ENCODE measurements at places on chromosomes 7 and 10.
A peak's percentile ranks its signal among the peaks of the same experiment; 100 is the strongest.

DNA sequence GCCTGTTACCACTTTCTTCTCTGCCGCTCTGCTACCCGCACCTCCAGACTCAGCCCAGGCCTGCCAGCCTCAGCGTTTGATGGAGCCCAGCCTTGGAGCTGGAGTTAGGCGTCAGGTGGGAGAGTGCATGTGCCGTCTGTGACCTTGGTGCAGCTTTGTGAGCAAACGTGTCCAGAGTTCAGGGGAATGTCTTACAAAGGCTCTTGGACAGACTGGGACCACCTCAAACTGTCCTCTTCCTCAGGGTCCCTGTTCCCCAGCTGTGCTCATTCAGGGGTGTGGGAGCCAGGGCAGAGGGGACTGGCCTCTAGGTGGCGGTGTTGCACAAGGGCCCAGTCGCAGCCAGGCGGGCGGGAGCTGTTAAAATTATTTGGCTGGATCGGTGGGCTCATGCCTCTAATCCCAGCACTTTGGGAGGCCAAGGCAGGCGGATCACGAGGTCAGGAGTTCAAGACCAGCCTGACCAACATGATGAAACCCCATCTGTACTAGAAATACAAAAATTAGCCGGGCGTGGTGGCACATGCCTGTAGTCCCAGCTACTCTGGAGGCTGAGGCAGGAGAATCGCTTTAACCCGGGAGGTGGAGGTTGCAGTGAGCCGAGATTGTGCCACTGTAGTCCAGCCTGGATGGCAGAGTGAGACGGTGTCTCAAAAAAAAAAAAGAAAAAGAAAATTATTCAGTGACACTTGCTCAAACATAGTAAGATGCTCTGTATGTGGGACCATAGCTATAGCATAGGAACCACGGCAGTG, 89.2 kb downstream of the ADCY1 start:
- no peak for DNase-seq

- DNase-seq = no peak
Observed at GRCh38 chr7:107581387-107582013, 1.5 kb downstream of the BCAP29 start.

DNA sequence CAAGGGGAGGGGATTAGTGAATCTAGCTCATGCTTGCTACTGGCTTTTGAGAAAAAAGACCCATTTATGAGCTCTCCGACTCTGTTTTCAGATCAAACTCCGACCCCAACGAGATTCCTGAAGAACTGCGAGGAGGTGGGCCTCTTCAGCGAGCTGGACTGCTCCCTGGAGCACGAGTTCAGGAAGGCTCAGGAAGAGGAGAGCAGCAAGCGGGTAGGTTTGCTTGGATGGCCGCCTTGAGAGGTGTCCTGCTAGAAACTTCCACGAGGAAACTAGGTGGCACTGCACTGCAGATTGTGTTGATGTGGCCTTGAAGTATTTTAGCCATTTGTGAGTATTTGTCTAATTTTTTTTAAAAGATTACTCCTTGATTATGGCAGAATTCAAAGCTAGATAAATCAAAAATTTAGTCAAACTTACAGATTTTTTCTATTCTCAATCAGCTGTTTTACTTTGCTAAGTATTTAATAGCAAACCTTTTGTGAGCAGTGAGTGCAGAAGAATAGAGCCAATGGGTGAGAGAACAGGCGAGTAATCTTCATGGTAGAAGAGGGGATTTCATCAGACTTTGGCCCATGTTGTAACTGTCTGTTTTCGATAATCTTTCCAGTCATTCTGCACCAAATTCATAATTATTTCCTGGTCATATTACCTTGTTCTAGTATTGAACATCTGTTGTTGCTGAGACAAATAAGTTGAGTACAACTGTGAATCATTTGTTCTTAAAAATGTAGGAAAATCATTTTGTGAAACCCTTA, 95.4 kb downstream of the CREB5 start:
- no peak for DNase-seq

- peak; percentile 97 for DNase-seq
Observed at GRCh38 chr7:39621261-39621660, 2.1 kb upstream of the RALA start.

DNA sequence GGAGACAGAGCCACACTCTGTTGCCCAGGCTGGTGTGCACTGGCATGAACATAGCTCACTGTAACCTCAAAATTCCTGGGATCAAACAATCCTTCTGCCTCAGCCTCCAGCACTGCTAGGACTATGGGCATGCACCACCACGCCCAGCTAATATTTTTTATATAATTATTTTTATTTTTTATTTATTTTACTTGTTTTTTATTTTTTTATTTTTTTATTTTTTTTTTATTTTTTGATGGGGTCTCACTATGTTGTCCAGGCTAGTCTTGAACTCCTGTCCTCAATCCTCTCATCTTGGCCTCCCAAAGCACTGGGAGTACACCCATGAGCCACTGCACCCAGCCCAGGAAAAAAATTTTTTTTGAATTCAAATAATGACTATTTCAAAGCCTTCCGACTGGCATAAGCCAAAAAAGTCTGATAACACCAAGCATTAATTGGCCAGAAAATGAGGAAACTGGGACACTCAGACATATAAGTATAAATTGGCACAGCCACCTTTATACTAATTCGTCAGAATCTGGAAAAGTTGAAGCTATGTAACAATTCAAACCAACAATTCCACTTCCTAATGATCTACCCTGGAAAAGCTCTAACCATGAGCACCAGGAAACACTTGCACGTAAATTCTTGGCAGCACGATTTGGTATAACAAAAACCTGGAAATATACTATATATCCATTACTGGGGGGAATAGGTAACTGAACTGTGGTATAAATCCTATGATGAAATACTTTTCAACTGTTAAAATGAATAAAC, 6.3 kb downstream of the ZC3HAV1 start:
- no peak for DNase-seq

GRCh38 chr10:76969366-76969948, 668.2 kb downstream of the KCNMA1 start:
- DNase-seq = no peak

DNA sequence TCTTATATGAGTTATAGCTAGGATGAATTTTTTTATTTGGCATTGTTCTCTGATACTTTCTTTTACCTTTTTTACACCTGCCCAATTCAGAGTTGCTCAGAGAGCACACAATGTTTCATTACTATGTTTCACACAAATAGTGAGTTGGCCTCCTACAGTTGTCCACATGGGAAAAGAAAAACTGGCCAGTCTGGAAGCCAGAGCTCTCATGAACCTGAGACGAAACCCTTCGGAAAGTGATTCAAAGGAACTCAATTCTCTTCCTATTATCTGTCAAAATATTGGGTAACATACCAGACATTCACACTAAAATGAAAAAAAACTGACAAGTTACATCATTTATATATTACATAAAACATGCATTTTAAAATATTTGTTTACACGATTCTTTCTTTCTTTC, 15.3 kb downstream of the SCRN1 start:
- DNase-seq = no peak

DNA sequence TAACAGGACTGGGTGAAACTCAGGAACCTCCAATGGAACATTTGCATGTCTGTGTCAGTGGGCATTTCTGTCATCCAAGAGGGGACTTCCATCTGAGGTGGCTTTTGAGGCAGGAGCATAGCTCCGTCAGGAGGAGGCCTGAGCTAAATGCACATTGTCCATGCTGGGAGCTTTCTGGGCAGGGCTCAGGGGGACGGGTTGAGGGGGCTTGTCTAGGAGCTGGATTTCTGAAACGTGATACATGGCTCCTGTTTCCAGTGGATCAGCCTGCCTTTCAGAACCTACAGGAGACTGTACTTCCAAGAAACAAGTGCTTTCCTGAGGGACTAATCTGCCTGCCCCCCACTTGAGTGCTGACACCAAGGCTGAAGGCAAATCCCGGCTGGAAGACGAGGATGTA, 40.5 kb upstream of the GDF10 start:
- DNase-seq = no peak

DNA sequence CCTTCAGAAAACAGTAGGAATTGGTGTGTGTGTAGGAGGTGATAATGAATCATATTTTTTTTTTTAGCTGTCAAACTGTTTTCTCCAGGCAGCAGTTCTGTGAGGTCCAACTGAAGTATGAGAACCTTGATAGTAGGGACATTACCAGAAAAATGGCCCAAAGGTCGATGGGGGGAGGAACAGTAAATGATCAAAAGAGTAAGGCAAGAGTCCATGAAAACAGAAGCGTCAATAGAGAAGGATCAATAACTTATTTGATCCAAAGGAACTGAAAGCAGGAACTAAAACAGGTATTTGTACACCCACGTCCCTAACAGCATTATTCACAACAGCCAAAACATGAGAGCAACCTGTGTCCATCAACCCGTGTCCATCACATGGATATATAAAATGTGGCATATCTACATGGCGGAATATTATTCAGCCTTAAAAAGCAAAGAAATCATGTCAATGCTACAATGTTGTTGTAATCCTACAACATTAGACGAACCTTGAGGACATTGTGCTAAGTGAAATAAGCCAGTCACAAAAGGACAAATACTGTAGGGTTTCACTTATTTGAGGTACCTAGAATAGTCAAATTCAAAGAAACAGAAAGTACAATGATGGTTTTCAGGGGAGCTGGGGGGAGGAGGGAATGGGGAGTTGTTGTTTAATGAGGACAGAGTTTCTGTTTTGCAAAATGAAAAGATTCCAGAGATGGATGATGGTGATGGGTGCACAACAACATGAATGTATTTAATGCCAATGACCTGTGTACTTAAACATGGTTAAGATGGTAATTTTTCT, 214.0 kb upstream of the KLF14 start:
- DNase-seq = no peak

DNA sequence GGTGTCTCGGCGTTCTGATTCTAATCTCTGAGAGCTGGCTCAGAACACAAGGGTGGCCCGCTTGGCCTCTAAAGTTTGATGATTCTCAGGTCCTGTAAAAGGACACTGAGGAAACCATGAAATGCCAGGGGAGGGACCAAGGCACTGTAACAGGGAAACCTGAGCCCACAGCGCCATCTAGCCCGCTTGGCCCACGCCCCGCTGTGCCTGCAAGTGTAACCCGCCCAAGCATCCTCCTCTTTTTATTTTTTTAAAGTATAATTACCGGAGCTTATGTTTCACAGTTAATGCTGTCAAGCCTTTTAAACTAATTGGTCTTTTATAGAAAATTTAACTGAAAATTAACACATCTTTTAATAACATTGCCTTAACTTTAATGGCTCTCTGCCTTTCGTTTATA, 734.7 kb downstream of the KCNMA1 start:
- peak; percentile 12 for DNase-seq

DNA sequence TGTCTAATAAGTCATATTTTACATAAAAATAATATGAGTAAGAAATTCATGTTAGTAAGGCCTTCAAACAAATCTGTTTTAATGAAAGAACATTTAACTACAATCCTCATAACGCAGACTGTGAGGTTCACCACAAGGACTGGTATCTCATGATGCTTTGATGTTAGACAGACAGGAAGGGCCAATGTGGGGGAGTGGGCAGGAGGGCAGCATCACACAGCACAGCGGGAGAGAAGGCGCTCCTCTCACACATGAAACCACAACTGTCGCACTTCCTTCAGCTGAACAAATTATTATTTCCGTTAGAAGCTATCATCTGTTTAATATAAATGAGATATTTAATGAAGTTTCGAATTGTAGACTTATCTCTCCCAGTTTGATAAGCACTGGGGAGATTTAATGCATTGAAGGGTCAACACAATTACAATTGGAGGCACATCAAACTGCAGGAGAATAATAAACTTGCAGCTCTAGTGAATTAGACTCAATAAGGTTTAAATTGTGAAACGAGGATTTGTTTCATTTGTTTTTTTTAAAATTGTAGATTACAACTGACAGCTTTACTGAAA, 466.1 kb downstream of the PARD3 start:
- no peak for DNase-seq

DNA sequence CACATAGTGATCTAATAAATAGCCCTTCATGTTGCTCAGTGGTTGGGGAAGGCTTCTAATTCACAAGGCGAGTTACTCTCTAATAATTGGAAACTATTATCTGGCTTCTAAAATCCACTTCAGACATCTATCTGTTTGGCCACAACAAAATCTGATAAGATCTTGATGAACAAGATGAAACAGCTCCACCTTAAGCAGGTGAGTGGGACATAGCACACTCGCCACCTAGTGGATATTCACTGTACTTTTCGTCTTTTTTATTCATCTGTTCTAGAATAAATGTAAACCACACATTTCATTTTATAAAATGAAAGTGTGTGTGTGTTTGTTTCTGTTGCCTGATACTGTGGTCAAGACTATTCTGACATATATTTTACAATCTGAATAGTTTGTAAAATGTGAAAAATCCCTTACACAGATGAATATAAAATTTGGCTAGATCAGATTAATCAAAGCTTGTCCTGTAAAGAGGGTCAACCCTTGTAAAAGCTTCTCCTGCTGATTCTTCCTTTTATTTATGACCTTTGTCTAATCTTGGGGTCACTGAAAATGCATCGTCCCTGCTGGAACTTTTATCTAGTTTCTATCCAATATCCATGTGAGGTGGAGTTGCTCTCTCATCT, 26.5 kb upstream of the CNTNAP2 start:
- peak; percentile 20 for DNase-seq

DNA sequence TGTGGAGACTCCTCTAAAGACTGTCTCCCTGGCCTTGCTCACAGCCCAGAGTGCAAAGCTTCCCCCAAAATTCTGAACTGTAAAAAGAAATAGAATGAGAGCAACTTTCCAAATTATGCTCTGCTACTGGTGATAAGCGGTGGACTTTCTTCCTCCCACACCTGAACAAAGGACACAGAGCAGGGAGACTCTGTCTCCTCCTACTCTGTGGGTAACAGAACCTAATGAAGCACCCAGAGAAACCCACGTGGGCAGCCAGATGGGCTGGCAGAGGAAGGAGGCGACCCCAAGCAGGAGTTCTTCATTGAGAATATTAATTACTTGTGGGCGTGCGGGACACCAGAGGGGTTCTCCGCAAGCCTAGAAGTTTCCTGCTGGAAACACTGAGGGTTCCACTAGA, 139.5 kb downstream of the KMT2E start:
- no peak for DNase-seq

GRCh38 chr10:129594811-129595210, 127.8 kb downstream of the MGMT start:
- no peak for DNase-seq

DNA sequence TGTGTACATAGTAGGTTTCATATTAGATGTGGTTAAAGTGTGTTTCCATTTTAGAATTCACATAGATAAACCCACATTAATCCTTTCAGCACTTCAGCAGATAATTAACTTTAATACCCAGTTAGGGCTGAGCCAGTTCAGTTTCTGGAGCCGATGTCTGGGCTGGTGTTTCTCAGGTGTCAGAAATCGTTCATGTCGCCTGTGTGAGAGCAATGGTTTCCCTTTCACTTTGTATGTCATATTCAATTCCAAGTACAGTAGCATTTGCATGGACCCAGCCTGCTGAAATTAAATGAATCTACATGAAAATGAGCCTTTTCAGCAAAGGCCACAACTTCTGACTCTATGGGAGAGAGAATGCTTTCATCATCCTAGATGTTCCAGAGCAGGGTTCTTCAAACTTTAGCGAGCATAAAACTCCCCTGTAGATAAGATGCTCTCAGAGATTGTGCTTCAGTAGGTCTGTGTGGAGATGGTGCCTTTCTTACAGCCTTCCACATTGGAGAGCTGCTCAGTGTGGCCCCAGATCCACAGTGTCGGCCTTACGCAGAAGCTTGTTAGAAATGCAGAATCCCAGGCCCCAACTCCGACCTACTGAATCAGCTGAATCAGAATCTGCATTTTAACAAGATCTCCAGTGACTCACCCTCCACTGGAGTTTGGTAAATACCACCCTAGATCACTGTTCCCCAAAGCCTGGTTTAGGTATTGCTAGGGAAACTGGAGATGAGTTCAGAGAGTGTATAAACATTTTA, 19.6 kb downstream of the WIPF3 start:
- no peak for DNase-seq

GRCh38 chr7:46933596-46933995, 648.3 kb downstream of the TNS3 start:
- DNase-seq = peak; percentile 44

Data from fibroblast of skin of abdomen (primary cell).